ENCODE measurements at places on chromosomes 7 and 10.

GRCh38 chr7:26368542-26368941 lies 76.9 kb downstream of the SNX10 start:
- DNase-seq: no peak

DNA sequence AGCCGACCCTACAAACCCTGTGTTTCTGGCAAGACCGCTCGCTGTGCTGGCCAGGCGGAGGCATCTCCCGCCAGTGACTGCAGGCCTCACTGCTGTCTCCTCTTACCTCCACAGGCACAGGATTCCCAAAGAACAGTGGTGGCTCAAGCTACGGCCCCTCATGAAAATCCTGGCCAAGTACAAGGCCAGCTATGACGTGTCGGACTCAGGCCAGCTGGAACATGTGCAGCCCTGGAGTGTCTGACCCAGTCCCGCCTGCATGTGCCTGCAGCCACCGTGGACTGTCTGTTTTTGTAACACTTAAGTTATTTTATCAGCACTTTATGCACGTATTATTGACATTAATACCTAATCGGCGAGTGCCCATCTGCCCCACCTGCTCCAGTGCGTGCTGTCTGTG lies 36.2 kb downstream of the PITRM1 start:
- no peak for DNase-seq

GRCh38 chr10:96608805-96609204 lies 22.0 kb upstream of the TM9SF3 start:
- no peak for DNase-seq

- DNase-seq: peak; percentile 49
These were observed 45.4 kb downstream of the KAT6B start for GRCh38 chr10:74871595-74872382.

DNA sequence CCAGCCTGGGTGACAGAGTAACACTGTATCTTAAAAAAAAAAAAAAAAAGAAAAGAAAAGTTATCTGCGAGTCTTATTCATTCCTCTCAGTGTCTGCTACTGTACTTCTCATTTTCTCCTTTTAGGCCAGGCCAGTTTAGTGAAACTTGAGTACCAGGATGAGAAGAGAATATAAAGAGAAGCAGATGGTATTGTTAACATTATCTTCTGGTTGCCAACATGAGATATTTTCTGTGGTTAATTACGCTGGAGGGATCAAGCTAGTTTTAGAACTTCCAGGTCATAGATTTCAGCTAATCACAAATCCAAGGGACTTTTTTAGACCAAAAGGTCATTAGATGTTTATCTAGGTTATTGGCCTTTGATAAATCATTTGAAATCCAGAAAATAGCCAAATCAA lies 252.6 kb upstream of the SMIM30 start:
- no peak for DNase-seq

GRCh38 chr10:67975871-67976270 lies 91.4 kb downstream of the SIRT1 start:
- DNase-seq: no peak

- DNase-seq: no peak
These were observed 4.4 kb upstream of the TBX20 start for GRCh38 chr7:35258125-35258867.

DNA sequence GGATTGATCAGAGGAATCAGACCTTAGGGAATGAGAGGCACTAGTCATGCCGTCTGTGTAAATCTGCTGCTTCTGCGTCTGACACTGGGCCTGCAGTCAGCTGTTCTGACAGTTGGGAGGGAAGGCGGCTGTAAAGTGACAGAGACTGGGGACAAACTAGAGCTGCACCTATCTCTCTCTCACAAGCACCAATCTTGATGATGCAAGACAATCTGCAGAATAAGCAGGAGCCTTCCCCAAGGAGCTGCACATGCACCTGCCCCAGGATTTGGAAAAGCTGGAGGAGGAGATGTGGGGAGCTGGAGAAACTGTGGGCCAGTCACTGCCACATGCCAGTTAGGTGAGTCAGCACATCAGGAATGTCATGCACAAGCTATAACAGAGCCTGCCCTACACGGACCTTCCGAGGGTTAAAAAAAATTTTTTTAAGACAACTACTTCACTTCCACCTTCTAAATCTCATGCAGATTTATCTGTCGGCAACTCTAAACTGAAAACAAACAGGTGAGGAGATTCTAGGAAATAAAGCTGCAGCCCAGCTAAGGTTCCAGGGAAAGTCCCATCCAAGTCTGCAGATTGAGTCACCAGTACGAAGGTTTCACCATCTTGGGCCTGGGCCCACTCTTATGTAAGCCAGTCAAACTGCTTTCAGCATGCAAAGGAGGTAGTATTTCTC lies 39.2 kb downstream of the ENO4 start:
- DNase-seq: peak; percentile 47

DNA sequence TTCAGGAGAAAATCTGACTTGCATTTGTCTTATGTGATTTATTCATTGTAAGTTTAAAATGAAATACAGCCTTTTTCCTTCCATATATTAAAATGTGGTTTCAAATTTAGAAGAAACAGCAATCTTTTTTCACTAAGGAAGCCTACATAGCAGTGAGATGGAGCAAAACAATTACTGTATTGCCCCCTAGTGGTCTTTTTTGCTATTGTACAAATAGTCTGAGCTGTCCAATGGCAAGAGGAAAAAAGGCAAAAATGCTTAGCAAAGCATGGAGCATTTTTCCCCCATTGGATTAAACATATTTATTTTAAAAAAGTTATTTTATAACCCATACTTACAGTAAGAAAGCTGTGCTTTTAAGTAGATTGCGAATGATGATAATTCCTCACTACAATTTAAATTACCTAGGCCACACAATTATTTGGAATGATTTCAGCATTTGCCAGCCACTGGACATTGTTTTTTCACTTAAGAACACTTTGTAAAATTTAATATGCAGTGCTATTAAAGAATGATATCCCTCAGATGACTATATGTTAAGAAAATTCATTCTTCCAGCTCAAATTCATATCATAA lies 119.5 kb downstream of the CPED1 start:
- peak; percentile 48 for DNase-seq

DNA sequence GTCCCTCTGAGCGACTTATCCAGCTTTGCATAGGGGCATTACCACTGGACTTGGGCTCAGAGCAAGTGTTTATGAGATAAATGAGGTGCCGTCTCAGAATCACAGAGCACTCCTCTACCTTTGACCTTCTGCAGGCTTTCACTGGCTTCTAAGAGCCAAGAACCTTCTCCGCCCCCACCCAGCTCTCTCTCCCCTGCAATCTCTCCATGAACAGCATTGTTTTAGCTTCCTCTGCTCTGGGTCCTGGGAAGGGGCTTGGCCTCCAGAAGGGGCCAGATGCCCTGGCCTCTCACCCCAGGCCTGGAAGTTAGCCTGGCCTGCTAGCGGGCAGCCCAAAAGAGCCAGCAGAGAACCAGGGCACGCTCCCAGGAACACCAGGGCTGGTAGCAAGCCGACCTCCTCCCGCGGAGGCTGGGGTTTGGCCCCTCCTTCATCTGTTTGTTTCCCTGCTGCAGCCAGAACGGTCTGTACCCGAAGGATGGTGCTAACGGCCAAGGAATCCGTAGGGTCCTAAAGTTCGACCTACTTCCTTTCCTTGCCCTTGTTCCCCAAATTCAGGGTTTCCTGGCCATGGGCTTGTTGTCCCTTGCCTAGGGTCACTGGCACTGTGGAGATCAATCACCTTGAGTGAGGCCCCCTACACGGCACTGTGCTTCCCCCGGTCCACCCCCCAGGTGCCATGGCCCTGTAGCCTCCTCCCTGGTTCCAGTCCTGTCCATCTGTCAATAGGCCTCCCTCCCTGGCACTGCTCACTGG lies 18.7 kb upstream of the DDIT4 start:
- DNase-seq: peak; percentile 96

- no peak for DNase-seq
These were observed 32.3 kb downstream of the PPIF start for GRCh38 chr10:79379512-79380124.

- DNase-seq: no peak
These were observed 161.2 kb upstream of the FAM3C start for GRCh38 chr7:121557034-121557892.

Data from putamen (tissue), 1 donor.